Pancreas (tissue), 10 donors: ENCODE measurements at places on chromosomes 4 and X.

DNA sequence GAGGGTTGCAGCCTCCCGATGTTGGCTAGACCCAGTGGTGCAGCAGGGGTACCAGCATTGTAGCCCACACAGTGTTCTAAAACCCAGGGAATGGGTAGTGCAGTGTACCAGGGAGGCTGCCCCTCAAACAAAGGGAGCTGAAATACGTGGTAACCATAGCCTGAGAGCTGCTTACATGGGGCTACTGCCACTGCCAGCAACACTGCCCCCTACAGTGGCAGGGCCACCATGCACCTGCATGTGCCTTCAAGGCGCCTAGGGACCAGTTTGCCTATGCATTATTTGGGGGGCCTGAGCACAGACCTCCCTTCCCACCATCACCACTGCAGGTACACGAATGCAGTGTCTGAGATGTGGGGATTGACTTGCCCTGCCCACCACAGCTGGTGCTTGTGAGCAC, 21.0 kb upstream of the BMP15 start:
- no peak for DNase-seq

GRCh38 chr4:168623484-168623883, 126.6 kb downstream of the PALLD start:
- no peak for DNase-seq

- DNase-seq: no peak
These were observed 76.7 kb upstream of the ARHGAP24 start for GRCh38 chr4:85398276-85398675.

- DNase-seq: peak; percentile 97
These were observed at the start of gene SOWAHB for GRCh38 chr4:76897536-76898384. Gene SOWAHB (minus strand): TSS chr4:76898144. CDS start chr4:76897849, 295 bp downstream.

GRCh38 chrX:5057786-5058185, 1170.9 kb downstream of the NLGN4X start:
- no peak for DNase-seq
